ENCODE measurements at places on chromosomes 7 and 10.

DNA sequence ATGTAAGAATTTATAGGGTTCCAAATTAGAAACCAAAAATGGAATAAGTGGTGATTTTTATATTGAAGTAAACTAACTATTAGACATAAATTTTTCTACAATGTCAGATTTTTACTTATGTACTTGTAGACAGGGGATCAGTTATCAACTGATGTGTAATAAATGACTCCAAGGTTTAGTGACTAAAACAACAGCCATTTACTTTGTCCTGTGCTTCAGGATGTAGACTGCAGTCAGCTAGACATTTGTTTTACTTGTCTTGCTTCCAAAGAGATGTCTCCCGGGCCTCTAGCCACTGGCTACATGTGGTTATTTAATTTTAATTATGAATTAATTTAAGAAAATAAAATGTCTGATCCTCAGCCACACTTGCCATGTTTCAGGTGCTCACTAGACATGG is 249.7 kb upstream of the IGFBP3 start:
- no peak for DNase-seq

GRCh38 chr10:69807696-69808095 is 6.0 kb downstream of the COL13A1 start:
- peak; percentile 42 for DNase-seq

DNA sequence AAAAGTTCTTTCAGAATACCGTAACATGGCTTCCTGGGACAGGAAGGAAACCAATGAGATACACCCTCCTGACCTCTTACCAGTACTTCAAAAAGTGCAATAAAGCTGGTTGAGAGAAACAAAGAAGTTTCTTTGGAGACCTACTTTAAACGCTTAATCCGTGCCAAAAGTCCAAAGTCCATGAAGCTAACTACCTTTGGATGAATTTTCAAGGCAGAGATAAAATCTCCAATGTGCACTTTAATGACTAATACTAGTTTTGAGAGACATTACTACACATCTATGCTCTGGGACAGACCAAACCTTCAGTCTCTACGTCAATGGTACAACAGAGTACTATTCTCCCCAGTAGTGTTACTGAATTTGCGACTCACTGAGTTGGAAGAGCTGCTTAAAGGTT is 46.1 kb downstream of the UBE2H start:
- DNase-seq, result no peak

GRCh38 chr10:61760943-61761824 is 98.5 kb downstream of the CABCOCO1 start:
- DNase-seq, result peak; percentile 67

GRCh38 chr7:79452495-79453265 is 787 bp downstream of the MAGI2 start:
- DNase-seq, result peak; percentile 11

DNA sequence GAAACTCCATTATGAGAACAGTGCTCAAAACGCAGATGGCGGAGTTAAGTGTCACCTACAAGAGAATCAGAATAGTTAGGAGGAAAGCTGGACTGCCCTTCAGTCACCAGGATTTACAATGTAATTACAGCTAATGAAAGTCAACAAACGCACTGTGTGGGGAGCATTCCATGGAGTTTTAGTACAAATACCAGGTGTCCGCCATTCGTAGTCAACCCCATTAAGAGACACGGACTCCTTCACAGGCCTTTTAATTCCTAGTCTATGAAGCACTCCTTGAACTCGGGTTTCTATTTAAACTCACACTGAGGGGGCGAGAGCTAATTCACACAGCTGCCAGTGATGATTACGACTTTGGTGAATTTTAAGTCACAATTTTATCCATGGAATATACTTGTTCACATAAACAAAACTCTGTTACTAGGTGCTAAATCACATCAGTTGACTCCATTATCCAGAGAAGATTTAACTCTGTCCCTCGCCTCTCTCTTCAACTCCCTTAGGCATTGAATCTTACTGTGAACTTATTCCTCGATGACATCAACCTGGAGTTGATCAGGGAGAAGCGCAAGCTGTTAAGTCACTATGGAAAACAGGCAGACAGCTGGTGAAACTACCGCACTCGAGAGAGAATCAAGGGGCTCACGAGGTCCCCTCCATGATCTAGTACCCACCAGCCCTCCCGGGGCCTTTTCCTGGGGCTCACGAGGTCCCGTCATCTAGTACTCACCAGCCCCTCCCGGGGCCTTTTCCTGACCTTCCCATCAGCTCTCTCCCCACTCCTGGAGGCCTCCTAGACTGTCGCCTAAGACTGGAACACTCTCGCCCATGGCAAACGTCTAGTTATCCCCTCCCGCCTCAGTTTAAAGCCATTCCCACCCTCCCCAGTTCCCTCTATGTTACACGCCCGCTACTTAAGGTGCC is 1.5 kb downstream of the ZFAND2A start:
- no peak for DNase-seq

All from HT1080 (cell line).